GM19239 (cell line): ENCODE measurements at places on chromosomes 16 and 17.

DNA sequence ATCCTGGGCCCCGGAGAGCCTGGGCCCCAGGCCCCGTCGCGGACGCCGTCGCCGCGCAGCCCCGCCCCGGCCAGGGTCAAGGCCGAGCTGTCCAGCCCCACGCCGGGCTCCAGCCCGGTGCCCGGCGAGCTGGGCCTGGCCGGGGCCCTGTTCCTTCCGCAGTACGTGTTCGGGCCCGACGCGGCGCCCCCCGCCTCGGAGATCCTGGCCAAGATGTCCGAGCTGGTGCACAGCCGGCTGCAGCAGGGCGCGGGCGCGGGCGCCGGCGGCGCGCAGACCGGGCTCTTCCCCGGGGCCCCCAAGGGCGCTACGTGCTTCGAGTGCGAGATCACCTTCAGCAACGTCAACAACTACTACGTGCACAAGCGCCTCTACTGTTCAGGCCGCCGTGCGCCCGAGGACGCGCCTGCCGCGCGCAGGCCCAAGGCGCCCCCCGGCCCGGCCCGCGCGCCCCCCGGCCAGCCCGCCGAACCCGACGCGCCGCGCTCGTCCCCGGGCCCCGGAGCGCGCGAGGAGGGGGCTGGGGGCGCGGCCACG lies 36.8 kb upstream of the ZC3H18 start:
- no peak for DNase-seq

DNA sequence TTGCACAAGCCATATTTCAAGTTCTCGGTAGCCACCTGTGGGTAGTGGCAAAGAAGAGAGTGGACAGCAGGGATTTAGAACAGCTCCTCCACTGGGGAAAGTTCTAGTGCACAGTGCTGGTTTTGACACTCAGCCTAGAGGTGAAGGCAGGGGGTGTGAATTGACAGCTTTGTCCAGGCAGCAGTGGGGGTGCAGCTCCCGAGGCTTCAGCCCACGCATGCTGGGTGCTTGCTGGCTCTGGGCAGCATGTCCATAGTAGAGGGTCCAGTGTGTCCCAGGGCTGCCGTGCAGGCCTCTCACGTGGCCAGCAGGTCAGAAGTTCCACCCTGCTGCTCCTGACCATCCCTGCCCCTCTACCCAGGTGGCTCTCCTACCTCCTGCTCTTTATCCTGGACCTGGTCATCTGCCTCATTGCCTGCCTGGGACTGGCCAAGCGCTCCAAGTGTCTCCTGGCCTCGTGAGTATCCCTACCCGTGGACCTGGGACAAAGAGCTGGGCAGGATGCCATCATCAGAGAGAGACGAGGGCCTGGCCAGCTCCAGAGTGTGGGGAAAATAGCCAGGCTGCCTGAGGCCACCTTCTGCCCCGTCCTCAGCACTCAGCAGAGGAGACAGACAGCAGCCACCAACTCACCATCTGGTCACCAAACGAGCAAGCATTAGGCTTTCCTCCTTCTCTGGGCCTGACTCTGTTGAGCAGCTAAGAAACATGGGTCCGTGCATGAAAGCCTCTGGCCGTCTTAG lies 29.8 kb downstream of the TTYH2 start:
- no peak for DNase-seq

DNA sequence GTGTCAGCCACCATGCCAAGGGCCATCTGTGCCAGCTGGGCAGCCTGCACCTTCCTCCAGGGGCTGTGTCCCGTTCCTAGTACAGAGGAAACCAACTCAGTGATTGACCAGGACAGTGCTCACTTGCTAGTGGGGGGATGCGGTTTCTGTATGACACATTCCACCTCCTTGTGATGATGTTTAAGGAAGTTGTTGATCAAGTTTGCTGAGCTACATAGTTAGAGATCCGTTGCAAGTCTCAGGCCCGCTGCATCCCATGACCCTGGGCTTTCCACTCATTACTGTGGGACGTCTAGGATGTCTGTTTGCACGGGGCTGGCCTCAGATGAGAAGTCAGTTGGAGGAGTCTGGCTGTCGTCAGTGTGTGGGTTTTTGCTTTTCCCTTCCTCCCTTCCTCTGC lies 33.6 kb downstream of the RNF213 start:
- no peak for DNase-seq

DNA sequence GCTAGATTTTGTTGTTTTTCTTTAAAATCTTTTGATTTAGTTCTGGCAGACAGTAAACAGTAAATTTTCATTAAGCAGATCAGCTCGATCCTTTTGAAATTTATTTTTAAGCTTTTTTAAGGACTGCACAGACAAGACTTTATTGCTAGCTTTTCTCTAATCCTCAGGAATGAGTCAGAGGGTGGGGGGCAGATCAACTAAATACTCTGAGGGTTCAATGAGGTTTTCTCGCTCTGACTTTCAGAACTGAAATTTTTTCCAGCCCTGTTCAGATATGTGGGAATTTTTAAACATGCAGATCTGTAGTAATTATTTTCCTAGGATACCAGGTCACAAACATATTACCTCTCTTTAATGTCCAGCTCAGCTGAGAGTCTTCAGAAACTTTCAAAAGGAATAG lies 977.2 kb downstream of the CDH11 start:
- DNase-seq: no peak

- DNase-seq: no peak
These were observed 28.8 kb downstream of the SYT17 start for GRCh38 chr16:19196871-19197270.

DNA sequence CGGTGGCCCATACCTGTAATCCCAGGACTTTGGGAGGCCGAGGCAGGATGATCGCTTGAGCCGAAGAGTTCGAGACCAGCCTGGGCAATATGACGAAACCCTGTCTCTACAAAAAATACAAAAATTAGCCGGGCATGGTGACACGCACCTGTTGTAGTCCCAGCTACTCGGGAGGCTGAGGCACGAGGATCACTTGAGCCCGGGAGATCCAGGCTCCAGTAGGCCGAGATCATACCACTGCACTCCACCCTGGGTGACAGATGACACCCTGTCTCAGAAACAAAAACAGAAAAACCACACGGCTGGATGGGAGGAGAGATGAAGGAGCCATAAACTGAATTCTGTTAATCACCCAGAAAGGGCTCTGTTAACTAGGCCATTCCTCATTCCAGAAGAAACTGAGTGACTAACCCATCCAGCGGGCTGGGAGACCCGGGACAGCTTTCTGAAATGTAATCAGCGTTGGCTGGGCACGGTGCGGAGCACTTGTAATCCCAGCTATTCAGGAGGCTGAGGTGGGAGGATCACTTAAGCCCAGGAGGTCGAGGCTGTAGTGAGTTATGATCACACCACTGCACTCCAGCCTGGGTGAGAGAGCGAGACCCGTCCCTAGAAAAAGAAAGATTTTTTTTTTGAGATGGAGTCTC lies 641 bp upstream of the NT5C3B start:
- no peak for DNase-seq

- no peak for DNase-seq
These were observed 129.9 kb downstream of the TMEM132E start for GRCh38 chr17:34709158-34709754.

GRCh38 chr17:52696362-52696761 lies 537.8 kb upstream of the CA10 start:
- DNase-seq: no peak

DNA sequence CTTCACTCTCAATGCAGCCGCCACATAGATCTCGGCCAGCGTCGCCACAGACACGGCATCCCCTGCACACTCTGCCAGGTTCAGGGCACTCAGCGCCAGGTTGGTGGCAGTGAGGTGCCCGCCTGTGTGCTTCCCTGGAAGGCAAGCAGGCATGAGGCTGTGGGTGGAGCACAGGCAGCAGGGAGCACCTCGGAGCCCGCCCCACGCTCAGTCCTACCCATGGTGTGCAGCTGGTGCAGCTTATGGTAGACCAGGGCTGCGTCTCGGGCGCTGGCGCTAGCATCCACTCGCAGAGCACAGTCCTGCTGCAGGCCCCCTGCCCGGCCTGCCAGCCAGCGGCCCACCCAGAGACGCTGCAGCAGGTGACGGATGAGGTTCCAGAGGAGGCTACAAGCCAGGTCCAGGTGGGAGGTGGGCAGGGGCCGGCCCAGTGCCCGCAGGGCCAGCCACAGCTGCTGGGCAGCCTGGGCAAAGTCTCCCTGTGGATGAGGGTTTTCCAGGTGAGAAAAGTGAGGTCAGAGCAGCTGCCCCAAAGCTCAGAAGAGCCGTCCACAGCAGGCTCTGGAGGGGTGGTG lies 20.5 kb downstream of the SREBF1 start:
- DNase-seq: no peak

DNA sequence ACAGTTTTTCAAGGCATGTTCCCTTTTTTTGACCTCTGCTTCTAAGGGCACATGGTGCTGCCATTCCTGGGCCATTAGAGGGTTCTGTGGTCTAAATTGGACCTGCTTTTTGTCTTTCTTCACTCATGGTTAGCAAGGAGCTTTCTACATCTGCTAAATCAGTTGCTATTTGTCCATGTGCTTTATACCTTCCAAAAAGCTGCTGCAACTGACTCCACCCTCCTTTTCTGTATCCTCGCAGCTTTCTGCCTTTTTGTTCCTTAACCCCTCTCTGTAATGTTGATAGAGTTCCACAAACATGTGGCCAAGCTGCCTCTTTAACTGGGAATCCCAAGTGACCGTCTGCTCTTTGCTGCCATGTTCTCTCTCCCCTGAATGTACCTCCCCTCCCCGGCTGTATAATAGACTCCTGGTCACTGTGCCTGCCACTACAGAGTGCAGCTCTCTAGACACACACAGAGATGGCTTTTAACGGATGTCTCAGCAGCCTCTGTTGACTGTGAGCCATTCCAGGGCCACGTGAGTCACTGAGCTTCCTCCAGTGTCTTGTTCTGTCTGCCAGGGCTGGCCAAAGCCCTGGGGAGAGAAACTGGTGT lies 57.4 kb upstream of the TEKT3 start:
- DNase-seq: no peak

DNA sequence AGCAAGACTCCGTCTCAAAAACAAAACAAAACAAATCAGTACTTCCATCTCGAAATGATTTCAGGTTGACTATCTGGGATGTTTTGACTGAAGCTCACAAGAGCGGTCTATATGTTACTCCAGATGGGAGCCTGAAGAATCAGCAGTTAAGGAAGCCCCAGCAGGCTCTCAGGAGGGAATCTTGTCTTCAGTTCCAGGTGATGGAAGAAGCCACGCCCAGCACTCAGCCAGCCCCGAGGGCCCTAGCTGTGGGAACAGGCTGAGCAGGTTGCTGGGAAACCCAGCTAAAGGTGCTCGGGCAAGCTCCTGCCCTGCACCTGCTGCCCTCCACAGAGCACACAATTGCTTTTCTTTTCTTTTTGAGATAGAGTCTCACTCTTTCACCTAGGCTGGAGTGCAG lies 32.4 kb downstream of the WIPI1 start:
- no peak for DNase-seq

- DNase-seq: no peak
These were observed 8.7 kb downstream of the METTL16 start for GRCh38 chr17:2502871-2503580.

GRCh38 chr16:4767872-4768548 lies 1.0 kb upstream of the ZNF500 start:
- no peak for DNase-seq

DNA sequence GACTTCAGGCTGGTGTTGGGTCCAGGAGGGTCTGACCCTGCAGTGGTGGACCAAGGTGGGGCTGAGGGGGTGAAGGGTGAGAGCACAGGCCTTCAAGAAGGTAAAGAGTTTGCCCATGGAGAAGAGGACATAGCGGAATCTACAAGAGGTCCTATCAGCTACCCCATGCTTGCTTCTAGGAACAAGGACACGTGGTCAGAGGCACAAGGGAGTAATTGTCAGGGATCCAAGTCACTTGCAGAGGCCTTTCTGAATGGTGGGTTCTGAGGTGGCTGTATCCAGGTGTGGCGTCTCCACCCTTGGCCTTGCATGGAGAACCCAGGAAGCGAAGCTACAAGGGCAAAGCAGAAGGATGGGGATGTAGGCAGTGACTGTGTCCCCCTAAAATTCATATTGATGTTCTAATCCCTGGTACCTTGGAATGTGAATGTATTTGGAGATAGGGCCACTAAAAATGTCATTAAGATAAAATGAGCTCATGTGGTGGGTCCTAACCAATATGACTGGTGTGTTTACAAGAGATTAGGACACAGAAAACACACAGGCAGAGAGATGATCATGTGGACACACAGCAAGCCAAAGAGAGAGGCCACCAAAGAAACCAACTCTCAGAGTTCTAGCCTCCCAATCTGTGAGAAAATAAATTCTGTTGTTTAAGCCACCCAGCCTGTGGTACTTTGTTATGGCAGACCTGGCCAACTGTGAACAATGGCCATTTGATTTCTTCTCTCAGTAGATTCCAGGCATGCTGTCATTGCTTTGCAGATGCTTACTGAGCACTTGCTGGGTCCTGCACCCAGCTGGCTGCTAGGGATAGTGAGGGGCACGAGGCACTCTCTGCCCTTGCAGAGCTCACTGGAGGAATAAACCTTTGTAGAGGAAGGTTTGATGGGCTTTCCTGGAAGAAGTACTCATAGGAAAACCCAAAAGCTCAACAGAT lies 75.8 kb downstream of the UTP18 start:
- DNase-seq: no peak

DNA sequence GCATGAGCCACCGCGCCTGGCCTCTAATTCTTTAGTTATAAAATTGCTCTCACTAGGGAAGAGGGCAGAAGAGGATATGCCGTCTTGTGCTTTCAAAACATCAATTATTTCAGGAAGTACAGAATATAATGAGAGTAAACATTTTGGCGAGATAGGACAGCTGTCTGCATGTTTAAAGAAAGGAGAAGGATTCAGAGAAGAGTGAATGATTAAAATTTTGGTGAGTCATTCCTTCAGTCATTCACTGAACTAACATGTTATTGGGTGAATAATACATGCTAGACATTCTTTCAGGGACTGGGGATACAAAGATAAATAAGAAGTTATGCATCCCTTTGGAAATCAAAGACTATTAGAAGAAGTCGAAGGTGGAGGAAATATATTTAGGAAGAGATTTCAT lies 590.3 kb upstream of the GOT2 start:
- no peak for DNase-seq

DNA sequence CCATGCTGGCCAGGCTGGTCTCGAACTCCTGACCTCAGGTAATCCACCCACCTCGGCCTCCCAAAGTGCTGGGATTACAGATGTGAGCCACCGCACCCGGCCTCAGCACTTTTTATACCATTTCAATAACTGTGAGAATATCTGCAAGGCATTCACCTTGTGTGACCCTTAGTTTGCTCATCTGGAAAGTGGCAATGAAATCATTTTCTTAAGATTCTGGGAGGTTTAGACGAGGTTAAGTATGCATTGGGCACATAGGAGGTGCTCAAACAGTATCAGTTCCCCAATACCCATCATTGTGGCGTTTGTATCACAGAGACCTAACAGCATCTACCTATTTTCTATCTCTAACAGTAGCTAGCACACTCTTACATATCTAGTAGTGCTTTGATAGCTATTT lies 481.9 kb upstream of the ERCC4 start:
- DNase-seq: no peak

DNA sequence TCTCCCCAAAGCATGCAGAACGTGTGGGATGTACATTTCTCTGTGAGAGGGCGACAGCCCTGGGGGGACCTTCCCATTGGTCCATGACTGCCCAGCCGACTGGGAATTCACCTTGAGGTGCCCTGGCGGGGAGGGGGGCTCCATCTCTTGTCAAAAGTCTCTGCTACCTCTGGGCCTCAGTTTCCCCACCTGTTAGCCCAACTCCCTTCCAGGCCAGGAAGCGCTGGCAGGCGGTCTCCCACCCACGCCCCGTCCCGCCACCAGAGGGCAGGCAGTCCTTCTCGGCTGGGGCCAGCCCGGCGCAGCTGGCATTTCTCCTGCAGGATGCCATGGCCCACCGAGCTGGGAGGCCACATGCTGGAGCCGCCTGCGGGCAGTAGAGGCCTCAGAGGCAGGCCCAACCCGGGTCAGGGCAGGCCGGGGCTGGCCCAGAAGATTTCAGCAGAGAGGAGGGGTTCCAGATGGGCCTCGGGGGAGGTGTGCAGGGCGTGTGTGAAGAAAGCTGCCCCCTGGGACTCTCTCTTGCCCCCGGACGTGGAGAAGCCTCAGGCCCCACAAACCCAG lies 16.6 kb downstream of the CD7 start:
- no peak for DNase-seq
